Sigmoid colon (tissue), 7 donors: ENCODE measurements at places on chromosomes 7 and 10. TPM values are rescaled to one million over a fixed set of nuclear protein-coding genes. Genes with fewer than 3 reads are reported as not detected.

CALML3 gene
- total RNA-seq = not detected

CYP3A7 gene
- 0.36 TPM for total RNA-seq

VAX1 gene
- not detected for total RNA-seq

ITPRID1 gene
- not detected for total RNA-seq

LIPN gene
- total RNA-seq = not detected

RADIL gene
- 6.1 TPM for total RNA-seq

HOXA2 gene
- total RNA-seq = 3.0 TPM

RNLS gene
- 3.9 TPM for total RNA-seq

CLDN4 gene
- total RNA-seq = 0.16 TPM

OPN1SW gene
- not detected for total RNA-seq

NOD1 gene
- total RNA-seq = 5.9 TPM

SPACDR gene
- total RNA-seq = 0.95 TPM

OR2A5 gene
- not detected for total RNA-seq

MSMB gene
- total RNA-seq = not detected

MCMBP gene
- total RNA-seq = 36.8 TPM

FAM180A gene
- 8.9 TPM for total RNA-seq

WDR86 gene
- total RNA-seq = 18.5 TPM

GNGT1 gene
- not detected for total RNA-seq

BMPER gene
- 2.1 TPM for total RNA-seq

PTPN12 gene
- 64.2 TPM for total RNA-seq

RAPGEF5 gene
- 17.9 TPM for total RNA-seq

GRID2IP gene
- not detected for total RNA-seq

SHH gene
- not detected for total RNA-seq

OR2A12 gene
- not detected for total RNA-seq

NPFFR1 gene
- not detected for total RNA-seq

SDK1 gene
- total RNA-seq = 23.0 TPM

HTR5A gene
- total RNA-seq = not detected

SNCG gene
- total RNA-seq = 24.2 TPM

CCSER2 gene
- total RNA-seq = 90.7 TPM

MET gene
- 15.9 TPM for total RNA-seq

FEZF1 gene
- total RNA-seq = not detected

SLC26A5 gene
- total RNA-seq = 0.36 TPM

ICA1 gene
- 4.8 TPM for total RNA-seq

FAM3C gene
- 48.4 TPM for total RNA-seq

LRRTM3 gene
- not detected for total RNA-seq

CUBN gene
- 1.3 TPM for total RNA-seq

CCDC3 gene
- total RNA-seq = 2.0 TPM

CASD1 gene
- 41.0 TPM for total RNA-seq

TEX47 gene
- not detected for total RNA-seq

LIPM gene
- not detected for total RNA-seq

PAPSS2 gene
- total RNA-seq = 8.6 TPM

SORCS1 gene
- total RNA-seq = 17.1 TPM

UBE2H gene
- total RNA-seq = 68.8 TPM

ZNF488 gene
- total RNA-seq = 0.16 TPM

PRKAR2B gene
- 20.2 TPM for total RNA-seq

PRKAG2 gene
- total RNA-seq = 51.2 TPM

INTS15 gene
- 16.3 TPM for total RNA-seq

RELN gene
- total RNA-seq = 7.5 TPM
